NCI-H748 treated with DMSO at 0.1 percent for 48 hours (cell line): ENCODE measurements at places on chromosomes 3 and 15.

DNA sequence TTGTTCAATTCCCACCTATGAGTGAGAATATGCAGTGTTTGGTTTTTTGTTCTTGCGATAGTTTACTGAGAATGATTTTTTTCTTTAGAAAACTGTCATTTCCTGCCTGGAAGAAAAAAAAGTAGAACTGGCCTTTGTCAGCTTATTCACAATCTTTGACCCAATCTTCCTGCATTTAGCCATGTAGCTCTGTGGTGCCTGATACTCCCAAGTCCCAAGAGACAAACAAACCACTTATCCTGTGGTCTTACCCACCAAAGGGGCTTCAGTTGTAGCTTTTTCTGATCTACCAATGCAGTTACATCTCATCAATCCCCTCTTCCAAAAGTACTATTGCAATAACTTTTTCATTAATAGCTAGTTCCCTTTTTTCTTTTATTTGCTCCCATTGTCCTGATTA lies 444.6 kb downstream of the GRM7 start:
- no peak for DNase-seq

DNA sequence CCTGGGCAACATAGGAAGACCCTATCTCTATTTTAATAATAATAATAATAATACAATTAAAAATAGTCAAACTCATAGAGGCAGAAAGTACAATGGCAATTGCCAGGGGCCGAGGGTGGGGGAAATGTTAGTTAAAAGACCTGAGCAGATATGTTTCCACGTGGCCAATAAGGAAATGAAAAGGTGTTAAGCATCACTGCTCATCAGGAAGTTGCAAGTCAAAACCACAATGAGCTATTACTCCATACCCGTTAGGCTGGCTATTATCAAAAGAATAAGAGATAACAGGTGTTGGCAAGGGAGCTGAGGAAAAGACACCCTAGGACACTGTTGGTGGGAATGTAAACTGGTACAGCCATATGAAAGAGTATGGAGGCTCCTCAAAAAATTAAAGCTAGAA lies 60.4 kb upstream of the PRSS50 start:
- DNase-seq = no peak

DNA sequence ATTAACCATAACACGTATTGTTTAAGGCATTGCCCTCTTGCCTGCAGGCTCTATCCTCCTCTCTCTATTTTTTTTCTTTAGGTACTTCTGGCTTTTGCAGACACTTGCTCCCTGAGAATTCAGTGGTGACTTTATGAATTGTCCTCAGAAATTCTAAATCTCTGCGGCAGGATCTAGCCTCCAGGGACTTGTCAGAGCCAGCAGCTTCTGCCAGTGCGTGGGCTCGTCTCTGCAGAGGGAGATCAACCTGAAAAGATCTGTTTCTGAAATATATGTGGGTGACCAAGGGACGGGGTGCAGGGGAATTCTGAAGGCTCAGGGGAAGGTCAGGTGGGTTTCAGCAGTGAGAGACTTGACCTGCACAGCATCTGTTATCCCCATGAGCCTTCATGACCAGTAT lies 326.1 kb upstream of the LRRFIP2 start:
- DNase-seq = no peak

DNA sequence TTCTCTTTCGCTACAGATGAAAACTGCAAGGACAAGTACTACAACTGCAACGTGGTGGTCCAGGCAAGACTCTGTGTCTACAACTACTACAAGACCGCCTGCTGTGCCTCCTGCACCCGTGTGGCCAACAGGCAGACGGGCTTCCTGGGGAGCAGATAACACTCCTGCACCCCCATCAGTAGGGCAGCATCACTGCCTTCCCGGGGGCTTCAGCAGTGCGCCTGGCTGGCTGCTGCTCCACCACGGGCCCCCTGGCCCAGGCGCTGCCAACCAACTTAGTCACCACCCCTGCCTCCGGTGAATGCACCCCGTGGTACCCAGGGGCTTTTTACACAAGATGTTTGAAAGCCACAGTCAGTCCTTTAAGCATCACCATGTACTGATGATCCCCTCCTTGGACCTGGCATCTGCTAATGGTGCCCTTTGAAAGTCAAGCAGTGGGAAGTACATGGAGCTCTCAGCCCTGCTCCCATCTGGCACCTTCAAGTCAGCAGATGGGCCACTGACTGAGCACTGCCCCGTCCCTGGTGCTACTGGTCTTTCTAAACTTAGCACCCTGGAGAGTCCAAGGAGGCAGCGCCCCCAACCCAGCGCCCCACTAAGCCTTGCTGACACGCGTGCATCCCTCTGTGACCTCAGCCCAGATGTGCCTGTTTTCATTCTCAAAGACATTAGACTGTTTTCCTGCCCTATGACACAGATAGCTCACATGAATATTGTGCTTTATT lies 33.0 kb upstream of the NR2E3 start:
- no peak for DNase-seq

- DNase-seq = no peak
Observed at GRCh38 chr3:148880681-148881080, 15.6 kb downstream of the CPA3 start.
